ENCODE measurements at places on chromosomes 11 and 22.
A peak's percentile ranks its signal among the peaks of the same experiment; 100 is the strongest.

DNA sequence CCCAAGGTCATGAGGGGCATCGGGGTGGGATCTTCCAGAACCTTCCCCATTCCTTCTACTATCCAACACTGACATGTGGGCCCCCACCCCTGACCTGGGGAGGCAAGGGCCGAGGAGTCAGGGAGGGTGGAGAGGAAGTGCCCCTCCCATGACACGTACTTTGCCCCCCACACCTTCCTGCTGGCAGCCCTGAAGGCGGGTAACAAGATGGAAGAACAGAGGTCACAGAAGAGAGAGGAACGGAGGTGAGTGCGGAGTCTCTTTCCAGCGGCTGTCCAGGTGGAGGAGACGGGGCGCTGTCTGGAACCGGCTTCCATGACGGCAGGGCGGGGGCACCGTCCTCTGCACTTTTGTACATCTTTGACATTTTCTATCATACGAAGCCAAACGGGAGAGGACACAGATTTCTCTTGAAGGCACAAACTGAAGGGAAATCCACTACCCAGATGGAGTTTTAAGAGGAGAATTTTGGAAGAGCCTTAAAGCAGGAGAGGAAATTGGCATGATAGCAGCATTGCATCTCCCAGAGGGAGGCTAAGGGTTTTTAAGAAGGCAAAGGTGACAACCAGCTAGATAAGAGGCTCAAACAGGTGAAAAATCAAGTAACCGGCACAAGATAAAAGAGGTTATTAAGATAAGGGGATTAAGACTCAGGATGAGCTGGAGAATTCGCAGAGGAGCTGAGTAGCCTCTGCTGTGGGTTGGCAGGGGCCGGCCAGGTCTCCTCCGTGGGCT lies 16.7 kb downstream of the OSBPL5 start:
- no peak for DNase-seq

- no peak for DNase-seq
Observed at GRCh38 chr22:22769434-22770279, 118.0 kb upstream of the IGLL5 start.

GRCh38 chr22:49257551-49257961 lies 570.1 kb downstream of the BRD1 start:
- no peak for DNase-seq

- no peak for DNase-seq
Observed at GRCh38 chr11:133711545-133711944, 133.8 kb downstream of the SPATA19 start.

DNA sequence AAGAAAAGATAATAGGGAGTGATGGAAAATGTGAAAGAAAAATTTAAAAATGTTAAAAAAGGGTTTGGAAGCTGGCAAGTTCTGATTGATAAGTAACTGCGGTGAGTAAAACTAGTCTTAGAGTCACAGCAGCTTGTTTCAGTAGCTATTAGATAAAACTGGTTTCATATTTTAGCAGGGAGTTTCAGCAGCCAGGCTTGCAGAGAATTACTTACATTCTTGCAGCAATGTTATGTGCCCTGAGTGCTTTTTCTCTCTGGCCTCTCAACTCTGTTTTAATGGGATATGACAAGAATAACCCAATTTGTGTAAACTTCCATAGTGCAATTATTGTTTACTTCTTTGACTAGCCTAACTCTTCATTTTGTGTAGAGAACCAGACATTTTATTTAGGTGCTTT lies 33.6 kb downstream of the PPME1 start:
- DNase-seq = no peak

DNA sequence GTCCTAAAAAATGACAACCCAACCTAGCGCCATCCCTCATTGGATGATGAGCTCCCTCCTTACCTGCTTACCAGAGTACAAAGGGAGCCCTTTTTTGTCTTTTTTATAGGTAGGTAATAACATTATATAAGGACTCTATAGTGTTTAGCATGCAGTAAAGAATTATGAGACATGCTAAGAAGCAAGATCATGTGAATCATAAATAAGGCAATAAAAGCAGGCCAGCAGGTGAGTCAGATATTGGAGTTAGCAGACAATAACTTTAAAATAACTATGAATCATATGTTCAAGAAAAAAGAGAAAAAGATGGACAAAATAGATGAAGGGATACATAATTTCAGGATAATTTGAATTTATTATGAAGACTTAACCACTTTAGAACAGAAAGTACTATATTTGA lies 81.5 kb downstream of the GRK3 start:
- no peak for DNase-seq

DNA sequence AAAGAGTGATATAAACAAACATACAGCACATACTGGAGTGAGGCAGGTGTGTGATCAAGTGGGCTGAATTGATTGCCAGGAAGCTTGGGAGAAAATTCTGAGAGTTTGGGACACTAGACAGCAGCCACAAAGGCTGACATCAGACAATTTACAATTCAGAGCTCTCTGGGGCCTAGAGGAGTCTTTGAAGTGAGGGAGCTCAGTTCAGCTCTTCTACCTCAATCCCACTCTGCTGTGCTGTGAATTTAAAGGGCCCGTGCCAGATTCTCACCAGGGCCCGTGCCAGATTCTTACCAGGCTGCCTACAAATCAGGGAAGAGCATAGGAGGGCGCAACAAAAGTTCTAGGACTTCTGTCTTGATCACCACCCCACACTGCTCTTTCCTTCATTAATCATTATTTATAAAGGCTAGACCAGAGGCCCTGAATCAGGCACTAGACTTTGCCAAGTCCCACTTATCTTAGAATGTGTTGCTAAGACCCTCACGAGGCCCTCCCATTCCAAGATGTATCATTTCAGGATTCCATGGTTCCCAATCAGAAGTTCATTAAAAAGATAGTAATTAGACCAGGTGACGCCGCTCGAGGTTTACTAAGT lies 112.4 kb downstream of the KIRREL3 start:
- DNase-seq = no peak

GRCh38 chr11:2207212-2207611 lies 35.6 kb upstream of the TH start:
- DNase-seq = no peak

DNA sequence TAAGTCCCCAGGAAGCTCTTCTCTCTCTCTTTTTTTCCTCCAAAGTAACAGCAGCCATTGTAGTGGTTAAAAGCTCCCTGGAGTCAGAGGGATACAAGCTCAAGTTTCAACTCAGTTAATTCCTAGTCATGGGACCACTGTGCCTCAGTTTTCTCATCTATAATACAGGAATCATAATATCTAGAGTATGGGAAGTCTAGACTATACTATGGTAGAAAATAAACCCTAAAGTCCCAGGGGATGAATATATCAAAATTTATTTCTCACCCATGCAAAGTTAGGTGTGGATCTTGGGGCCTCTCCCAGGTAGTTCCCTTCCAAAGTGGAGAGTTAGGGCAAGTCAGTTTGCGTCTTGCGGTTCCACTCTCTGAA lies 33.7 kb downstream of the C11orf58 start:
- no peak for DNase-seq

GRCh38 chr11:65128182-65129145 lies 5.9 kb downstream of the SYVN1 start:
- no peak for DNase-seq

- DNase-seq = no peak
Observed at GRCh38 chr11:2271077-2271326, 614 bp upstream of the ASCL2 start.

GRCh38 chr22:19195796-19196731 lies 17.5 kb upstream of the SLC25A1 start:
- no peak for DNase-seq

- DNase-seq = no peak
Observed at GRCh38 chr11:14075118-14076078, 112.9 kb downstream of the SPON1 start.

DNA sequence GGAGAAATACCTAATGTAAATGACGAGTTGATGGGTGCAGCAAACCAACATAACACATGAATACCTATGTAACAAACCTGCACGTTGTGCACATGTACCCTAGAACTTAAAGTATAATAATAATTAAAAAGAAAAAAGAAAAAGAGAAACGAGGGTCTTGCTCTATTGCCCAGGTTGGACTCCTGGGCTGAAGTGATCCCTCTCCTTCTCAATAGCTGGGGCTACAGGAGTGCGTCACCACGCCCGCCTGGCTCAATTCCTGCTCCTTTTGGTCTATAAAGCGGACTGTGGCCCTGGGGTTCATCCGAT lies 521 bp upstream of the PTS start:
- peak; percentile 75 for DNase-seq

DNA sequence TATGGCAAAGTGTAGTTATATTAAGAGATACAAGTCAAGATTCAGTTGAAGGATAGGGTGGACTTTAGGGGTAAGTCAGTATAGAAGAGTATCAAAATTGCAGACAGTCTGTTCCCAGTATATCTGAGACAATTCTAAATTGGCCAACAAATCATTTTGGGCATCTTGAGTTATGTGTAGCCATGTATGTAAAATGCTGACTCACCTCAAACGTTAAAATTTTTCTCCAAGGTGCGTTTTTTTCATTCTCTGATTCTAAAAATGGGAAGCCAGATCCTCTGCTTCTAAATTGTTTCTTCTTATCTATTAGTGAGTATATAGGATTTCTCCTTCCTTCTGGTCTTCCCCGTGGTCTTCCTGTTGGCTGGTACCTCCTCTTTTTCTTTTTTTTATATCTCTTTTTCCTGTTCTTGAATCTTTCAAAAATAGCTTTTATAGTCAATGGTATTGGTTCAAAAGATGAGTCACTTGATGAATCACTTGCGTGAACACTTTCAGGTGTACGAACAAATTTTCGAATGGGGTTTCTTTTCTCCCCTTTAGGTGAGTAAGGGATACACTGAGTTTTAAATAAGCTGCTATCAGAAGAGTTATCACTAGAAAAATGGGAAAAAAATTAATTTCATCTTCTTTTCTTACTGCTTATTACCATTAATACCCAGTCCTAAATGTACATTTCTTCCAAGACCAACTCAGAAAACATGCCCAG lies 3.2 kb downstream of the TAF1D start:
- DNase-seq = no peak

DNA sequence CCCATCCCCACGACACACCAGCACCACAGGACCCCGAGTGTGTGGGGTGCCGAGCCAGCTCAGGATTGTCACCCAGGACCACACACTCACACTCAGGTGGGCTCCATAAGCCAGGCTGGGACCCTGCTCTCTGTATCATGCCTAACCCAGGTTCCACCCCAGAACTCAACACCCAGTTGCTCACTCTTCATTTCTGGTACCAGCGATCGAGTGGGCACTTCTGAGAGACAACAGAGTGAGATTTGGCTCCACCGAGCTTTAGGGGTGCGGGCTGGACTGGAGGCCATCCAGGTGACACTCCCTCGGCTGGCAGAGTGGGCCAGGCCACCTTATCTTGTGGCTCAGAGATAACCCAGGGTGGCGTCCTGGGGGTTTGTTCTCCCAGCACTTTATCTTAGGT lies 1323.8 kb downstream of the BRD1 start:
- no peak for DNase-seq

DNA sequence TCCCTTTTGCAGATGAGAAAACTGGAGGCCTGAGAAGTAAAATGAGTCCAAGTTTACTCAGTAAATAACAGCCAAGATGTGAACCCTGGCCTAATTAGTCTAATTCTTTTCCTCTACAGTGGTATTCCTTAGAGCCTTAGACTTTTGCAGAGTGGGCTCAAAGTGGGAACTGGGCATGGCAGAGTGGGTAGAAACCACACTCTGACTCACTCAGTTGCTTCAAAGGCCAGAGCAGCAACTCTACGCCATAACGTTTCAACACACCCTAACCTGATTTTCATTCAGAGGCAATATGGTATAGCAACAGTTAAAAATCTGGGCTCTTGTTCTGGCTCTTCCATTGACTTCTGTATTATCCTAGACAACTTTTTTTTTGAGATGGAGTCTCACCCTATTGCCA lies 2.8 kb downstream of the THRSP start:
- no peak for DNase-seq

DNA sequence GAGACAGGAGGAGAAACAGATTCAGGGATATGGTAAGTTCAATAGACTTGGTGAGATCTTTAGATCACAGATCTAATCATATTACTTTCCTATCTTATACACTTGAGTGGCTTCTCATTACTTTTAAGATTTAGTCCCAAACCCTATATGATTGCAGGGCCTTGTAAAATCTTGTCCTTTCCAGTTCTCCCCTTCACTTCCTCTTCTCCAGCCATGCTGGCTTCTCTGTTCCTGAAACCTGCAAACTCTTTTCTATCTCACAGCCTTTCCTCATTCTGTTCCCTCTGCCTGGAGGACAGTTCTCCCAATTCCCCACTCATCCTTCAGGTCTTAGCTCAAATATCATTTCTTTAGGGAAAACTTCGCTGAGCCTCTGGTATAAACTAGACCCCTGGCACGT lies 65.9 kb upstream of the BIRC3 start:
- no peak for DNase-seq

- DNase-seq = no peak
Observed at GRCh38 chr22:30990690-30991089, 21.6 kb downstream of the TUG1 start.

GRCh38 chr11:32886180-32886579 lies 6.4 kb upstream of the QSER1 start:
- no peak for DNase-seq

GRCh38 chr22:35443790-35444684 lies 44.1 kb downstream of the MCM5 start:
- no peak for DNase-seq

DNA sequence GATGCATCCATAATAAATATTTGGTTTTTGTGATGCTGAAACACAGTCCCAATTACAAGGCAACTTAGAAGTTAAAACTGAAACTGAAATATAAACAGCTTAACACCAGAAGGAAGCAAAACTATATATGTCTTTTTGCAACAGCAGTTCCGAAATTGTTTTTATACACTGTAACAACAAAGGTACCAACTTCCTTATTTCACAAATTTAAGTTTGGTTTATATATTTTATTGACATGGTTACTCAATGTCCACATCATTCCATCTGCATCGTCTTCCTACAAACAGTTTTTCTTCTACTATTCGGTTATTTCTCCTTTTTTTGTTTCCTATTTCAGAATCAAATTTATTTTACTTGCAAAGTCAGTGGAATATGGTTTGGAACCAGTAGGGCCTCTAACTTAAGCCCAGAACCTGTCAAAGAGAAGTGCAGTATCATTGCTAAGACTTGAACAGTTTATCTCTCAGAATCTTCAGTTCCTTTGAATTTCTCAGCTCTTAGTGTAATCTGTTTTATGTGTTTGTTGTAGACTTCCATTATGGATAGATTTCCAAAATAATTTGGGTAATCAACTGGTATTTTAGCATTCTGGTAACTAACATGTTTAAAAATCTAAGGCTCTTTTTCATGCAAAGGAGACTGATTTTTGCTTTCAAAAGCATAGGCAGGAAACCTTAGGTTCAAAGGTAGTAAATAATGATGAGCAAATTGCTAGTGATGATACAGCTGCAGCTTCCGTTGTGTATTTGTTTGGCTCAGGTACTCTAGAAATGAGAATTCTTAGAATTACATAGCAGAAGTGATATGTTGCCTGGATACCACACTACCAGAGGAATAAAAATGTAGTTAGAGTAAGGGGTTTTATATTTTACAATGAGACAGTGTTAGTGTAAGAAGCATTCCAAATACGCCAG lies 8.2 kb upstream of the HSPA8 start:
- no peak for DNase-seq

All from HFFc6 (cell line).